Central memory CD4-positive, alpha-beta T cell (primary cell): ENCODE measurements at places on chromosomes 2 and 18.

GRCh38 chr2:100381240-100381639 is 36.2 kb downstream of the CHST10 start:
- peak; percentile 35 for DNase-seq

GRCh38 chr2:132977812-132978529 is 308.0 kb upstream of the LYPD1 start:
- no peak for DNase-seq

- no peak for DNase-seq
Measured at GRCh38 chr2:138105358-138105757, 141.1 kb downstream of the HNMT start.

- DNase-seq = no peak
Measured at GRCh38 chr2:3670376-3670775, 12.4 kb downstream of the ALLC start.

- no peak for DNase-seq
Measured at GRCh38 chr2:33425161-33425560, 51.3 kb upstream of the RASGRP3 start.

GRCh38 chr2:79670198-79670597 is 157.3 kb downstream of the CTNNA2 start:
- DNase-seq = no peak

GRCh38 chr2:112980537-112980936 is 2.7 kb downstream of the IL36G start:
- DNase-seq = no peak

GRCh38 chr18:42030586-42031182 is 75.7 kb downstream of the PIK3C3 start:
- DNase-seq = no peak

- DNase-seq = peak; percentile 16
Measured at GRCh38 chr18:23504720-23505119, 1.4 kb downstream of the RMC1 start.

- no peak for DNase-seq
Measured at GRCh38 chr2:153133716-153134115, 344.8 kb downstream of the RPRM start.

DNA sequence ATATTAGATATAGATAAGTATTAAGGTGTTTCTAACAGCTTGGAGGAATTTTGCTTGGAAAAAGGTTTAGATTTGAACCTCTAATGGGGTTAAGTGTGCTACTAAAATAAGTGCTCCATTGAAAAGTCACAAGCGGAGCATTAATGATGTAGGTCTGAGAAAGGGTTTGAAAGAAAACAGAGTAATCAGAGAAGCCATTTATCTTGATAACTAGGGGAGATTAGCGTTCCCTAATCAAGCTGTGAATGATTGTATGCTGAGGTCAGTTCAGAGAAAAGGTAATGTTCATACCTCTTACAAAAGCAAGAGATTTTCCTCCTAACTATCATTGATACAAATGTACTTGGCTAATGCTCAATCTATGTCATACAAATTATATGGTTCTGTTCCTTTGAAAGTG is 1.5 kb downstream of the ARHGAP25 start:
- DNase-seq = no peak

GRCh38 chr2:28835781-28836180 is 25.1 kb downstream of the SPDYA start:
- DNase-seq = no peak

GRCh38 chr2:240989451-240990265 is 8.8 kb upstream of the SNED1 start:
- no peak for DNase-seq

DNA sequence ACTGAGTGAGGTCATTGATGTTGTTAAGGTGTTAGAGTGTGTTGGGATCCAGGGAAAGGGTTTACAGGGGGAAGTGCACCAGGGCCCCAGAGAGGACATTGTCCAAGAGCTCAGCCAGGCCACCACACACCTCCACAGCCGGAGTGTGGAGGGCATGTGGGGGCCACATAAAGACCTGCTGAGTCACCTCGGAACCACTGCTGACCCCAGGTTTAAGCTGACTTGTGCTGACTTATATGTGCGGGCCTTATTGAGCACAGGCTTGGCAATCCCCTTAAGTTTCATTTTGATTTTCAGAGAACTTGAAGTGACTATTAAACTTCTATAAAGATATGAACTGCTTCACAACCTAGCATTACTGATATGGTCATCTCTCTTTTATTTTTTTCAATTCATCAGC is 166.2 kb upstream of the MAP3K20 start:
- no peak for DNase-seq

DNA sequence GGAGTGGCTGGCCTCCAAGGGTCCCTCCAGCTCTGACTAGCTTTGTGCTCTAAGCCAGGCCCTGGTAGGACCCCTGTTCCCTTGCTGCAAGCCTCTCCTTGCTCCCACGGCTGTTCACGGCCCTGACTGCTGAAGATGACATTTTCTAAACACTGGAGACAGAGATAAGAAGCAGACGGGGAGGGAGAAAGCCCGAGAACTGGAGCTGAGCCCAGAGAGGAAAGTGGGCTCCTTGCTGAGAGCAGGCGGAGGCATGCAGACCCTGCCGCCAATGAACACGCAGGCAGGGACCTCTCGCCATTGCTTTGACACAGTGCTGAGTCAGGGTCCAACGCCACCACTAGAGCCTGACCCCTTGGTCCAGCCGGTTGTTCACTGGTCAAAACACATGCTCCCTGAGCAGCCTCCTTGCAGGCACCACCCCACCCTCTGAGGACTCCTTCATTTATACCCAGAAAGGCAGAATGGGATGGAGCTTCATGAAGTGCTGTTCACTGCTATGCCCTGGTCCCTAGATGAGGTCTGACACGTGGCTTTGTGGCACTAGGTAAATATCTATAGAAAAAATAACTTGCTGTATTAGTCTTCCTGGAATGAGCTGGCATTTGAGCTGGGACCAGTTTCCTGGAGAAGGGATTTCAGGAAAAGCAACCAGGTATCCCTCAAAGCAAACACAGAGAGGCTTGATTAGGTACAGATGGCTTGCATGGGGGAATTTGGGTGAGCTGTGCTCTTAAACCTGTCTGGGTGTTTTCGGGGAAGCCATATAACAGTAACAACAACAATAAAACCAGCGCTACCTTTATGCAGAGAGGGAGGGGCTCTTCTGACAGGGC is 65.7 kb downstream of the MCFD2 start:
- no peak for DNase-seq

DNA sequence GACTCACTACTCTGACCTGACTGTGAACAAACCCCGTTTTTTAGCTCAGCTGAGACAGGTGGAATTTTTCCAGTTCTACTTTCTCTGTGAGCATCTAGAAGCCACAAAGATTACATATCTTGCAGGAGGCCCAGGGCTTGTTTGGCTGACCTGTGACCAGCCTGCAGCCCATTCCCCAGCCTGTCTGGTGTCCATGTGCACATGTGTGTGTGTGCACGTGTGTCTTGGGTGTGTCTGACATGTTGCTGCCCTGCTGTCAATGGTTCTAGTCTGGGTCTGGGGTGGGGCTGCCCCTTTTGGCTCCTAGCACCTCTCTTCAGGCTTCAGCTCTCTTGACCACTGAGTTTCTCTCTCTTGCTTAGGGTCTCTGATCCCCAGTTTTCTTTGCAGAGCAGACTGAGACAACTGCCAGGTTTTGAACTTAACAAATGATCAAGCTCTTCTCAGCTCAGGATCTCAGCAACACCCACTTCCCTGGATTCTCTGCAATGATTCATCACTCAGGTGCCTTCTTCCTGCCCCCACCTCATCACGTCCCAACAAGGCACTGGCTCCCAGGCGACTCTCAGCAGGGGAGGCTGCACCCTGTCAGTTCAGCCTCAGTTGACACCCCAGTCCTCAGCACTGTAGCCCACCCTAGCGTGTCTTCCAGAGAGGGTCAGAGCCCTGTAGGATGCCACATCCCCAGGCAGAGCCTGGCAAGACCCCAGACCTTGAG is 130.3 kb downstream of the CELF4 start:
- DNase-seq = no peak

- no peak for DNase-seq
Measured at GRCh38 chr18:48646976-48647375, 108.1 kb downstream of the CTIF start.

- no peak for DNase-seq
Measured at GRCh38 chr2:120443946-120444345, 98.0 kb downstream of the INHBB start.

- no peak for DNase-seq
Measured at GRCh38 chr2:46098621-46099062, 198.6 kb upstream of the EPAS1 start.

- no peak for DNase-seq
Measured at GRCh38 chr2:64839844-64840243, 149.4 kb upstream of the SLC1A4 start.

DNA sequence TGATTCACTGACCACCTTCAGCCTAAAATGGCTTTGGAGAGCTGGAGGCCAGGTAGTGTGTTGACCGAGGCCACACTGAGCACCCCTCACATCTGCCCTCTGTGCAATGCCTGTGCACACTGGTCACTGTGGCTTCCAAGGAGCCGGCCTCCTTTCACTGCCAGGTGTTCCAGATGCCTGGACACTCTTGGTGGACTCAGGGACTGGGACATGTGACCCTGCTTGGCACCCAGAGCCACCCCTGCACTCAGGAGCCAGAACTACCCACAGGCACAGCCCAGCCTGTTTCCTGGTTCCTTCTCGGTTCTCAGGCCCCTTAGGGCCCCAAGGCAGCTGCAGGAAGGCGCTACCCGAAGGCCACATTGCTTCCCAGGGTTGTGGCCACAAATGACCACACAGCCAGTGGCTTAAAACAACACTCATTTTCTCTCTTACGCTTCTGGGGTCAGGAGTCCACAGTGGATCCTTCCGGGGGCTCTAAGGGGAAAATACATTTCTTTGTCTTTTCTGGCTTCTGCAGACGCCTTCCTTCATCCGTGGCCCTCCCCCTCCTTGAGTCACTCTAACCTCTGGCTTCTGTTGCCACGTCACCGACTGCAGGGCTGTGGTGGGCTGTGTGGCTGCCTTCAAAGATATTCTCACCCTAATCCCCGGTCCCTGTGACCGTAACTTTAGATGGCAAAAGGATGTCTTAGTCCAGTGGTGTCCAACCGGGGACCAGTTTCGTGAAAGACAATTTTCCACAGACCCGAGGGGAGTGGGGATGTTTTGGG is 78.6 kb downstream of the ASB1 start:
- peak; percentile 7 for DNase-seq

DNA sequence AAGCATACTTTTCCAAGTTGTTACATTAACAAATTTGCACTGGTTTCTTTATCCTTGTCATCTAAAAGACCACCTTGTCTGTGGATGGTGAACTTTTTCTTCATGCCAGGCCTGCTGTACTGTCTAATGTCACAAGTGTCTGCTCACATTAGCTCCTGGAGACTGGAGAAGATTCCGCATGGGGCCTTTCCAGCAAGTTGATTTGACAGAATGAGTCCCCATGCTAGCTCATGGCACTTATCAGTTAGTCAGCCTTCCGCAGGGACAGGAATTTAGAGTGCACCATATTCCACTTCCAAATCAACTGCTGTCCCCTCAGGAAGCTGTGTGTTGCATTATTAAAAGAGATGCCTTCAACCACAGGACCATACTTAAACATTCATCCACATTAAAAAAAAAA is 41.4 kb upstream of the LRPPRC start:
- DNase-seq = no peak

- DNase-seq = no peak
Measured at GRCh38 chr2:134722728-134723127, 3.9 kb upstream of the TMEM163 start.

DNA sequence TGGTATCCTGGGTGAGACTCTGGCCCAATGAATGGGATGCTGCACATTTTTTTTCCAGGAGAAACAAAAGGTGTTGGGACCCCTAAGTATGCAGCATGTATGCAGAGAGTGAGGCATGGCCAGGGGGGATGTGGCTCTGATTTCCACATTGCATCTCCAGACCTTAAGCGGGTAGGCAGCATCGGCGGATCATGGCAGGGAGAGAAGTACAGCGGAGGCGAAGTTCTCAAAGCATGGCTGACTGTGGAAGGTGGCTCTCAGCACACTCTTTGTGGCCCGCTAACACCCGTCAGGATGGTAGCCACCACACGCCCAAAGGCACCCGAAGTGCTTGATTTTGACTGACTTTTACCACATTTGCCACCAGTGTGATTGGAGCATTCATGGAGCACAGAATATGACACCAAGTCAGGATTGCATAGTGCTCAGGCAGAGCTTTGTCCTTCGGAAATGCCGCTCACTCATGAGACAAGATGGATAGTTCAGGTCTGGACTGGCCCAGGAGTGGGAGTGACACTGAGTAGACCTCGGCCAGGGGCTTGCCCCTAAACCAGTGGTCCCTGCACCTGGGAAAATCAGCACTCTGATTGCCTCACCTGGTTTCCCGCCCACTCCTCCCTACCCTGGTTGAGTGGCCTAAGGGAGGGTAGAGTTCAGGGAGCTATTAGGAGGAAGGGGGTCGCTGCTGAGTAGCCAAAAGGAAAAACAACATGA is 14.2 kb downstream of the INPP4A start:
- no peak for DNase-seq

DNA sequence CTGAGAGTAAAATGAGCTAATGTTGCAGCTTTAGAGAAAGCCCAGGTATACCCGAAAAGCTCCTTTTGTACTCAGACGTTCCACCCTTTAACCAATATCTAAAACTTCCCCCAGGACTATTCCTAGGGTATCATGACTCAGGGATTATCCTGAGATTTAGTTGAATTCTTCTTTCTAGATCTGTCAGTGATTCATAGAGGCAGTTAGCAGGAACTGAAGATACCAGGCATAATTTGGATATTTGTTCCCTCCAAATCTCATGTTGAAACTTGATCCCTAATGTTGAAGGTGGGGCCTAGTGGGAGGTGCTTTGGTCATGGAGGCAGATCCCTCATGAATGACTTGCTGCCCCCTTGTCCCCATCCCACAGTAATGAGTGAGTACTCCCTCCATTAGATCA is 161.2 kb upstream of the LRP1B start:
- no peak for DNase-seq

DNA sequence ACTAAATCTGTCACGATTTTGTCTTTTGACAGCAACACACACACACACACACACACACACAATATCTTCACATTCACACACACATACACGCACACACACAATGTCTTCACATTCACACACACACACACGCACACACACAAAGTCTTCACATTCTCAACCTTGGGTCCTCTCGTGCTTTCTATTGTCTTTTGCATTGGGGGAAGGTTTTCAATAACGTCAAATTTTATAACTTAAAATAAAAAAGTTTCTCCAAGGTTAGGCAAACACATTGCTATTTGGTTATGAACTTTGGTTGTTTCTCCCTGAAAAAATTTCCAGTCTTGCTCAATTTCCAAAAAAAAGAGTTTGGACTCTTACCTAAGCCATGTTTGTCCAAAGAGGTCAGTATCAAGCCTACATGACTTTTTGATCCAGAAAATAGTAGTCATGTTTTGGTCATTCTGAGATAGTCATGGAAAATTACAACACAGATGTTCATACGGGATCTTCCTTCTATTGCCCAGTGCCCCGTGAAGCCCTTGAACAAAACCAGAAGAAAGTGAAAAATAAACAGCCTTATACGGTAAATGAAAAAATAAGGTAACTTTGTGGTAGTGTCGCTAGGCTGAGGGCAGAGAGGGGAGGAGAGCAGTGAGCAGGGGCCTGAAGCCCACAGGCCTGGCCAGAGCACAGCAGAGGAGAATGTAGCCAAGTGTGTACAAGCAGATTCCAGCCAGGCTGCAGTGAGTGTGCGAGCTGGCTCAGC is 542.8 kb upstream of the ID2 start:
- no peak for DNase-seq

- no peak for DNase-seq
Measured at GRCh38 chr2:161733025-161733424, 108.8 kb downstream of the SLC4A10 start.

GRCh38 chr2:37921781-37922180 is 3.3 kb upstream of the RMDN2 start:
- DNase-seq = no peak
